T-helper 1 cell (primary cell): ENCODE measurements at places on chromosomes 5 and 9.

GRCh38 chr5:14748180-14748900 lies 83.8 kb downstream of the OTULIN start:
- no peak for DNase-seq

- DNase-seq: no peak
Measured at GRCh38 chr5:123527190-123527589, 15.2 kb downstream of the CSNK1G3 start.

DNA sequence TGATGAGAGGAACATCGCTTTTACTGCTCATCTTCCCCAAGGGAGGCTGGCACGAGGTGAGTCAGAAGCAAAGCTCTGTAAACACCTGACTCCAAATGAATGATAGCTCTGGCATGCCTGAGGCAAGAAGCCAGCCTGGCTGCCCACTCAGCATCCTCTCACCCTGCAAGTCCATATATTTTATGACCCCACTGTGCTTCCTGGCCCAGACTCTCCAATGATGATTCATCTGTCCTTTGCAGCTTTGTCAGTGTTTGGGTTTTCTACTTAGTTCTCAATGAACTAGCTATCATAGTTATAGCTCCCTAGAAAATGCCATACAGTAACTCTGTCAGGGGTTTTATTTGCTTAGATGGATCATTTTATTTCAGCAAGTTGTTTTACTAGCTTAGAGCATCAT lies 52.1 kb upstream of the FSTL4 start:
- no peak for DNase-seq

GRCh38 chr9:134972140-134972539 lies 54.4 kb upstream of the FCN1 start:
- no peak for DNase-seq

GRCh38 chr9:18489861-18490260 lies 15.9 kb downstream of the ADAMTSL1 start:
- DNase-seq: no peak

GRCh38 chr5:114237766-114238165 lies 124.1 kb upstream of the KCNN2 start:
- DNase-seq: no peak

GRCh38 chr9:116506685-116507084 lies 180.4 kb upstream of the TRIM32 start:
- DNase-seq: no peak

DNA sequence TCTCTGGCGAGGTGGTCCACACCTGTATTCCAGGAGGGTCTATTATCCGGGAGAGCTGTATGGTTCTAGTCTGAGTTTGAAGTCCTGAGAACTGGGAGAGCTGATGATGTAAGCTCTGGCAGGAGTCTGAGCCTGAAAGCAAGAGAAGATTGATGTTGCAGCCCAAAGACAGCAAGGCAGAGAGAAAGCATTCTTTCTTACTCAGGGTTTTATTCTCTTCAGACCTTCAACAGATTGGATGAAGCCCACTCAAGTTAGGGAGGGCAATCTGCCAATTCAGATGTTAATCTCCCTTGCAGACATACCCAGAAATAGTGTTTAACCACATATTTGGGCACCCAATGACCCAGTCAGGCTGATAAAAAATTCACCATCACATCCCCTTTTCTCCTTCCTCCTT lies 159.1 kb downstream of the CCDC171 start:
- DNase-seq: no peak

- no peak for DNase-seq
Measured at GRCh38 chr9:137247135-137247915, 3.8 kb upstream of the STPG3 start.

DNA sequence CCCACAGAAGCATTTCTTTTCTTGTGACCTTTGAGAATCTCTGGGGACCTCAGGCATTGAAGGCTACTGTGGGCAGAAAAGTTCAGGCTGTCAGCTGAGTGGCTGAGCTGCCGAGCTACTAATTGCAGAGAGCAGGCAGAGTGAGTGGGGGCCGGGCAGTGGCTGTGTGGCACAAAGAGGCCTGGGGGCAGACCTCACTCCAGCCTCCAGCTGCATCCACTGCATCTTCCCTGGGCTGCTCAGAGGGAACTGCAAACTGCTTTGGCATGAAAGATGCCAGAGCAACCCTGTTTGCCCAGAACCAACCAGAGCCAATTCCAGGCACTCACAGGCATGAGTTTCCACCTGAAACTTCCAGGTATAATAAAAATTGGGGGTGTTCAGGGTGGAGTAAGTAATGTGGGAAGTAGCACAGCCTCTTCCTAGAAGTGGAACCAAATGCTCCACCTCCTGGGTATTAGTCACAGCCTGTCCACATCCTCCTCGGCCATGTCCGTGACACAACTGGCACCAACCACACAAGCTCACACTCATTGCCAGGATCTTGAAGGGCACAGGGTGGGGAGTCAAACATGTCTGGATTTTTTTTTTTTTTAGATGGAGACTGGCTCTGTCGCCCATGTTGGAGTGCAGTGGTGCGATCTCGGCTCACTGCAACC lies 548.9 kb downstream of the BNC2 start:
- DNase-seq: no peak

- DNase-seq: no peak
Measured at GRCh38 chr9:113370806-113371325, 5.9 kb downstream of the HDHD3 start.

GRCh38 chr9:89632736-89633135 lies 27.9 kb downstream of the GADD45G start:
- no peak for DNase-seq

- no peak for DNase-seq
Measured at GRCh38 chr9:16726029-16726428, 144.4 kb downstream of the BNC2 start.

GRCh38 chr9:114641967-114642366 lies 15.6 kb downstream of the TEX53 start:
- no peak for DNase-seq

DNA sequence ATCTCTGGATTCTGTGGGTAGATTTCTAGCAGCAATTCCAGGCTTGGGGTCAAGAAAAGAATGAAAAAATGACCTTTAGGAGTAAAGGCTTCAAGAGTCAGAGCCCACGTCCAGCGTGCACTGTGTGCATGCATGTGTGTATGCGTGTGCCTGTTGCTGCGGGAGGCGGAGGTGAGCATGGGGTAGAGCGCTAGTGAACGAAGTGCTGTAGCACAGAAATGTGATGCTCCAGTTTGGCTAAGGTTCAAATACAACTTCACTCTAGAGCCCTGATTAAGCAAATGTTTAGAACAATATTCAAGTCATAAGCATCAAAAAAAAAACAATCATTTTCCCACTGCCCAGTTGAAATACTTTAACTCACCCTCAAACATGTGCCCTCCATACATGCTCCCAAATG lies 403.9 kb downstream of the ZNF608 start:
- DNase-seq: no peak

DNA sequence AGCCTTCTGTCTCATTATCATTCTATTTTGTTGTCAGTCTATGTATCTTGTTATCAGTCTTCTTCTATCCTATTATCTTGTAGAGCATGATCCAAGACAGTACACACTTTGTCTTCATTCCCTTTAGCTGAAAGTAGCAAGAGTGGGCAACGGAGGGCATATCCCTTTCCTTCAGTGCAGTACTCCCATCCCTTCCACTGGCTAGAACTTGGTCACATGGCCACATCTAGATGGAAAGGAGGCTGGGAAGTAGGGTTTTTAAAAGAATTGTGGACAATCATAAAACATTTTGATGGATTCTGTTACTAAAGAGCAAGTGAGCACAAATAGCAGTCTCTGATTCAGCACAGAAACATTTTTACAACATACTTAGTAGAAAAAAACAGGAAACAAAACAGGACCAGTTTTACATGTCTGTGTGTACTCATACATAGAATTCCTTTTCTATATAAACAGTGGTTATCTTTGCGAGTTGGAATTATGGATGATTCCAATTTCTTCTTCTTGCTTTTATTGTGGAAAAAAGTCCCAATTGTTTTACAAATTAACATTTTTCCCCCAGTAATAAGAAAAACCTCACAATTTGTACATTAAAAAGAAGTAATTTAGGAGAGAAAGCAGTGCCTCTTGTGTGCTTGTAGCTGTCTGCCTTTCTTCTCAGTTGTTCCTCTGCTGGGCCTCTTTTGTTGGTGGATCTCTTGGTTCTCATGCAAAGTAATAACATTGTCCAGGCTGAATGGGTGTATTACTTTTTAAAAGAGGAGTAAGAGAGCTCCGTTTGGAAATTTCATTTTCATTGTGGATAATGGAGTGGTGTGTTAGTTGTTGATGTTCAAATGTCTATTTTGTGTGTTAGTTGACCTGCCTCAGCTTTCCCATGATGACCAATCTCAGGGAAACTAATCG lies 410.9 kb upstream of the TRPC7 start:
- no peak for DNase-seq

DNA sequence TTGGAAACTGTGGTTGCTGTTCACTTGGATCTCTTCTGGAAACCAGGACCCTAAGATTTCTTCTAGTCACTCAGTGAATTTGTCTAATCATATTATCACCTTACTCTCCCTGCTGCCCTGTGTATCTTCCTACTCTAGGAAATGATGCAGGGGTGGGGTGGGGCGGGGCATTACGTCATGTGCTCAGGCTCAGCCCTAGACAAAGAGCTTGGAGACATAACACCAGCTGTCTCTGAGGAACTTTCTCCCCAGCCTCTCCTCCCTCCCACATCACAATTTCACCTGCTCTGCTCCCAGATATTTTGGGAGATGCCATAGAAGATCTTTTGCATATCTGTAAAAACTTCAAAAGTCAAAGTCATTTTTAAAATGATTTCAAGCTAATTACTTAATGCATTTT lies 470.4 kb downstream of the ZSWIM6 start:
- DNase-seq: no peak

GRCh38 chr5:59103303-59103702 lies 520.4 kb downstream of the RAB3C start:
- no peak for DNase-seq

DNA sequence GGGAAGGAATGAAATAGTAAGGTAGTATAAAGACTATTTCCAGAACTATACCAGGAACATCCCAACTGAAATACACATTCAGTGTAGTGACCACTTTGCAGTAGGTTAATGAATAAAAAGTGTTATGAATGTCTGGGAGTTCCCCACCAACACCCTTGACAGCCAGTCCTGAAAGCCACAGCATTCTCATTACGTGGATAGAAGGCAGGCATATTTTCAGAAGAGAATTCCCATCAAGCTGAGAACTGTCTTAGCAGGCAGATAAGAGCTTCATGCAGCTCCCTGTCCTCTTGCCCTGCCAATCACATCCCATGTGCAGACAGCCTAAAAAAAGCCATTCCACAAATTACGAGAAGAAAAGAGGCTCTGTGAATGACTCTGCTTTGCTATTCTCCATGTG lies 695.0 kb downstream of the DTWD2 start:
- no peak for DNase-seq

DNA sequence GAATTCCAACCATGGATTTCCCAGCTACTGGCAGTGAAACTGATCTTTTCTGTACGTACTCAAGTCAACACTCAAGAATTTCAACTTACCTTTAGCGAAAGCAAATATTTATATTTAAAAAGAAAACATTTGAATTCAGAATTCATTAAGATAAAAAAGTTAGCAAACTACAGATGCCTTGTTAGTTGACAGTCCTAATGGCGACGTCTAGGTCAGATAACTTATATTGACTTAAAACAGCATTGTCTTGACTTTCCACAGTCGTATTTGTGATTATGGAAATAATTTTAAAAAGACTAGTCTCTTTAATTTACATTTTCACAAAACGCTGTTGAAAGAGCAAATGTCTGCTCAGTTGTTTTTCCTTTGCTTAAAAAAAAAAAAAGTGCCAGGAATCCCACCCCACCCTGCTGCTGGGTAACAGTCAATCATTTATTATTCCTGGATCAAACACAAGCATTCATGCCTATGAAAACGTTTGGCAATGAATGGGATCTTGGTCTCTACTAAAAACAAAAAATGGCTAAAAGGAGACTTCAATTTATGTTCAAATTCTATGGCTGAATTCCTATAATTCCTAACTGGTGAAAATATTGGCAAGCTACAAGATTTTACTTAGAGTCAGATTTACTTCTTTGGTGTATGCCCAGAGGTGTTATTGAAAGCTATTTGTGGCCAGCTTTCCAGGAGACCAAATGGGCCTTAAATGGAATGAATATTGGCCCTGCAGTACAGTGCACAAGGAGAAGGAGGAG lies 22.0 kb downstream of the OR2S2 start:
- DNase-seq: no peak

GRCh38 chr9:117827456-117827855 lies 123.3 kb downstream of the TLR4 start:
- no peak for DNase-seq

- DNase-seq: no peak
Measured at GRCh38 chr5:3222924-3223323, 372.7 kb upstream of the IRX1 start.

DNA sequence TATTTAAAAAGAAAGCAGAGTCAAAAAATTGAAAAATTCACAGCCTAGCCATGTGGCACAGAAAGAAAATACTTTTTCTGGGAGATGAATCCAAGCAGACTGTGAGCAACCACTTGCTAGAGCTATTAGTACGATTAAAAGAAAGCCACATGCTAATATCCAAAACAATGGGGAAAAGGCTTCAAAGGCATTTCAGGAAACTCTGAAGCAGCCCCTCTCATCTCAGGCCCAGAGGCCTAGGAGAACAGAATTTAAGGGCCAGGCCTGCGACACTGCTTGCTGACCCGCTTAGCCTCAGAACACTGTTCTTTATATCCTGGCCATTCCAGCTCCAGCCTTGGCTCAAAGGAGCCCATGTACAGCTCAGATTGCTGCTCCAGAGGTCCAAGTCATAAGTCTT lies 1257.0 kb upstream of the CDH18 start:
- no peak for DNase-seq

- DNase-seq: peak; percentile 1
Measured at GRCh38 chr5:105587963-105588662, 2025.5 kb upstream of the NUDT12 start.

- DNase-seq: no peak
Measured at GRCh38 chr5:16464664-16465543, 696 bp downstream of the ZNF622 start.

DNA sequence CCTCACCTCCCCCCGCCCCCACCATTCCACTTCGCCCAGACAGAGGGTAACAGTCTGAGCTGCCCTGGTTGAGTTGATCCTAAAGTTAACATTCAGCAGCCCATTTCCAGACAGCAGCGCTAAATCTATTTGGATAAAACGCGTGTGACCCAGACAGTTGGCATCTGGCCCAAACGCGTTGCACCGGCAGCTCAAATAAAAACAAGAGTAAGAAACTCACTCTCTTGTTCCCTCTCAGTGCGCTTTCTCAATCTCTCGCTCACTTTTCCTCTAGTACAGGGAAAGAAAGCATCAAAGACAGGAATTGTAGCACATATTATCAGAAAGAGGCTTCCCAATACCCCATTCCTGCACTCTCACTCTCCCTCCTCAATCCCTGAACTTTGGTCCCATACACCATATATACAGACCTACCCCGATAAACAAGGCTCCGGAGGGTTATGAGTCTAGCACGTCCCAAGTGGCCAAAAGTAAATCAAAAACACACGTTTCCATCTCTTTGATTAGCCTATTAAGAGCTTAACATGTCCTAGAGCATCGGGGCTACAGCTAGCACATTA lies 1.3 kb downstream of the ADAMTS6 start:
- DNase-seq: no peak

DNA sequence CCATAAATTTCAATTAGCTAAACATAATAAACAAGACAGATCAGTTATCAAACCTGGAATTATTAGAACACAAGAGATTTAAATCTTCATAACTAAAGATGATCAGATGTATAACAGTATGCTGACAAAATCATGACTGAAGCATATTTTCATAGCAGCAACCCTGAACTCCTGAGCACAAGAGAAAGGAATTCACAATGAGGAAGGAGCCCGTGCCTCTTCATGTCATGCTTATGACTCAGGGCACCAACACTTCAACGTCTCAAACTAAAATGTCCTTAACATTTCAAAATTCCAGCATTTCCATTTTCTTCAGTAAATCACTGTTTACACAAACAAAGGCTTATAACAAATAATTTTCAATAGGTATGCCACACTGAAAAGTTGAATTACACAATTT lies 6.7 kb downstream of the AP3B1 start:
- no peak for DNase-seq
